Fibroblast of skin of back (primary cell): ENCODE measurements at places on chromosomes 16 and 17.

DNA sequence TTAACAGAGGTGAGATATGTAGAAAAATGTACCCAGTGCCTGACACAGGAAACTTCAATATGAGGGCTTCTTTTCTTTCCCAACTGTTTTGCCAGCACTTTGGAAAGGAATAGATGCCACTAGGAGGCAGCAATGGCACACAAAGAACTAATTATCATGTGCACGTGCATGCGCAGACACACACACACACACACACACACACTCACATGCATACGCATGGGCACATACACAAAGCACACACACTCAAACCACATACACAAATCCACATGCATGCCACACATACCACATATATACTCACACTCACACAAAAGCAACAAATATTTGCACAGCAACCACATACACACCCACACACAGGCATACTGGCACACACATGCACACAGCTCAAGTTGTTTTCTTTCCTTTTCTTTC is 8.8 kb upstream of the CEP112 start:
- DNase-seq = peak; percentile 75

DNA sequence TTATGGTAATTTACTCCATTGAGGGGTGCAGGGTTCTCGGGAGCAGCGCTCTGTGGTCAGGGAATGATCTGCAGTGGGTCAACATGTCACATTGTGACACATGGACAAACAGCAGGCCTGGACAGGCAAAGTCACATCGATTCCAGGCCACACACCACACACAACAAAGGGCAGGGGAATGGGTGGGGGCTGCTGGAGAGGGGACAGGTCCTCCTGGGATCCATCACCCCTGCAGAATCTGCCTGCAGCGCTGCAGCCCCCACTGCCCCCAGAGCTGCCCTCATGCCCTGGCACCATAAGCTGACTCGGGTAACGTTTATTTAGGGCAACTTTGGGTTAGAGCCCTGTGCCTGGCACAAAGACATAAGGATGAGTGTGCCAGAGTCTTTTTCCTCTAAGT is 9.1 kb downstream of the PEMT start:
- DNase-seq = no peak

DNA sequence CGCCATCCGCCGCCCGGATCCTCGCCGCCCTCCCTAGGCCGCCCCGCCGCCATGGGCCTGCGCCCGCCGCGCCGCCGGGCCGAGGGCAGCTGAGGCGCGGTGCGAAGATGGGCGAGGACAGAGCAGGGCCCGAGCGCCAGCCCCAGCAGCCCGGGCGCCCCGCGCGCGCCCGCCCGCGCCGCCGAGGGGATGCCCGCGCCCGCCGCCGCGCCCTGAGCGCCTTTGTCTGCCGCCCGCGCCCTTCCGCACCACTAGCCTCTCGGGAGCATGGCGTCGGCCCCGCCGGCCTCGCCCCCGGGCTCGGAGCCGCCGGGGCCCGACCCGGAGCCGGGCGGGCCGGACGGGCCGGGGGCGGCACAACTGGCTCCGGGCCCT is 278 bp downstream of the RAB11FIP3 start:
- no peak for DNase-seq

- DNase-seq = peak; percentile 64
These were observed 23.7 kb downstream of the HELZ start for GRCh38 chr17:67221062-67221998.

GRCh38 chr17:28818819-28819221 is 23.8 kb downstream of the FAM222B start:
- DNase-seq = no peak

DNA sequence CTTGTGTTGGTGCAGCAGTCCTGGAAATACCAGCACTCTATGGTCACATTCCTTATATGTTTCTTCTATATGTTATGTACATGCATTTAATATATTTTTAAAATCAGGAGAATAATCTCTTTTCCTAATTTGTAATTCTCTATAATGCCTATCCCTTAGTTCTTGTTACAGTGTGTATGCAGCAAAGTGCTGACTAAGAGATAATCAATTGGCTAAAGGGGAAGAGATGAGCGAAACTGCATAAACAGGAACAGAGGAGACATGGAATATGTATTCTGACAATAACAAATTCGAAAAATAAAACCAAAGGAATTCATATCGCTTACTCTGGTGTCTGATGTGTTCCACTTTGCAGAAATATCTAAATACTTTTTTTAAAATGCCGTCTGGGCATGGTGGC is 41.7 kb downstream of the SYNRG start:
- DNase-seq = no peak

DNA sequence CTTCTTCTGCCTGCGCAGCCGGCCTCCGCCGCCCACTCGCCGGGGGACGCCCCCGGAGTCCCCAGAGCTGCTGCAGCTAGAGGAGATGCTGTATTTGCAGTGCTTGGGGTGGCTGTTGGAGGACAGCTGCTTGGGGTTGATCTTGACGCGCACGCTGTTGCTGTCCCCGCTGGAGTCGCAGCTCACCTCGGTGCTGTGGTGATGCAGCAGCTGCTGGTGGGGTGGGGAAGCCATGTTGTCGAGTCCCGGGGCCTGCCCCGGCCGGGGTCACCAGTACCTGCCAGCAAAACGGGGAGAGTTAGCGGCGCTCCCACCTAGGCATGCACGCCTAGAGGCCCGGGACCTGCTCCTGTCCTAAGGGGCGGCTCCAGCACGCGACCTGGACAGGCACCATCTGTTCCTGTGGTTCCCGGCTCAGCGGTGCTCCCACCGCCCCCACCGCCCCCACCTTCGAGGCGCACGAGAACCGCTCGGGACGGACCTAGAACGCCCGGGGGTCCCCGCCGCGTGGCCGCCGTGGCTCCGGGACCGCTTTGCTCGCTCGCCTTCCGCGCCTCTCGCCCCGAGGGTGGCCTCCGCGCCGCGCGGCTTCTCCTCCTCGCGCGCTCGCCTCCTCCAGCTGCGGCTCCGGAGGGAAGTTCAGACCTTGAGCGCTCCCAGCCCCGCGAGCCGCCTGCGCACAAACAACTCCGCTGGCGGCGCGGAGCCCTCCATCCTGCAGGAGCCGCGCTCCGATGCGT is 863 bp downstream of the ADCY9 start:
- DNase-seq = peak; percentile 69

DNA sequence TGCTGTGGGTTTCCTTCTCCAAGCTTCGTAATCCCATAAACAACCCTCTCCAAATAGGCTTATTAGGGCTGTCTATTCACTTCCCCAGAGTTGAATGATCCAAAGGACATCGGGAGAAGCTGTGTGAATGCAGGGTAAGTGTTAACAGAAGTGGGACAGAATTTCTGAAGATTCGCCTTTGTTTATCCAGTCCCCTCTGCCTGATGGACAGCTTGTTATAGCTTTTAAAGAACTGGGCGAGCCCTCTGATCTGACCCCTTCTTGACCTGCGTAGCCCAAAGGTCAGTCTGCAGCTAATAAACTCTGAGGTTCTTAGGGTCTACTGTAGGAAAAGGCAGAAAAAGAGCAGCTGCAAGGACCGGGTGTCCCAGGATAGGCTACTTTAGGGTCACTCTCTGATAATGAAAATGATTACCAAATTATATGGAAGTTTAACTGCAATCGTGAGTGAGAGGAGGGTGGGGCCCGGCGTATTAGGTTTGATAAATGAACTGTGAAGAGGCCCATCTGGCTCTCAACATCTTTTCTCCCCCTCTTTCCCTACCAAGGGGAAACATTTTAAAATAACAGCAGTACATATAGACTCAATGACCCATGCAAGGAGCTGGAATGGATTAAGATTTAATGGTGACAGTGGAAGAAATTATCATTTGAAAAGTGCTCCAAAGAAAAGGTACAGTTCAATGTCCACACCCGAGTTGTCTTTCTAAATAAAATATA is 233.4 kb downstream of the FTO start:
- no peak for DNase-seq

DNA sequence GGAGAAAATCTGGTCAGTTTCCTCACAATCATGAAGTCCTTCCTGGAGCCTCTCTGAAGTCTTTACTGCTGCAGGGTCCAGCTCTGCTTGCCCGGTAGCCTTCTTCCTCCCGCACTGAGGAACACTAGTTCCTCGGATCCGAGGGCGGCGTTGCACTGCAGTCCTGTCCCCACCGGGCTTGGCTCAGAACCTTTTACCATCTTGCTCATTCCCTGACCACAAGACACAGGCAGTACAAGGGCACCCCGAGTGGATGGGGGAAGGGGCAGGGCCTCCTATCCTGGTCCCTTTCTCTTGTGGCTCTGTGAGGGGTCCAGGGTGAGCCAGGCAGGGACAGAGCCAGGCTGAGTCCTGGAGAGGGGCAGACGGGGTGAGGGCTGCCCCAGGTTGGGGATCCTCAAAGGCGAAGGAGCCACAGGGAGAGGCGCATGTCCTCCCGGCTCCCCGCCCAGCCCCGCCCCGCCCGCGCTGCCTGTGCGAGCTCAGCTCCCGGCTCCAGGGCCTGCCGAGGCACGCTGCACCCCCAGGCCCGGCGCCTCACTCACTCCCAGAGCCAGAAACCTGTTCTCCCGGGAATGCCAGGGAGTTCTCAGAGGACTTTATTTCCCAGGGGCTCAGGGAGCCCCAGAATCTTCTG is 1.5 kb downstream of the FOXN1 start:
- DNase-seq = no peak

DNA sequence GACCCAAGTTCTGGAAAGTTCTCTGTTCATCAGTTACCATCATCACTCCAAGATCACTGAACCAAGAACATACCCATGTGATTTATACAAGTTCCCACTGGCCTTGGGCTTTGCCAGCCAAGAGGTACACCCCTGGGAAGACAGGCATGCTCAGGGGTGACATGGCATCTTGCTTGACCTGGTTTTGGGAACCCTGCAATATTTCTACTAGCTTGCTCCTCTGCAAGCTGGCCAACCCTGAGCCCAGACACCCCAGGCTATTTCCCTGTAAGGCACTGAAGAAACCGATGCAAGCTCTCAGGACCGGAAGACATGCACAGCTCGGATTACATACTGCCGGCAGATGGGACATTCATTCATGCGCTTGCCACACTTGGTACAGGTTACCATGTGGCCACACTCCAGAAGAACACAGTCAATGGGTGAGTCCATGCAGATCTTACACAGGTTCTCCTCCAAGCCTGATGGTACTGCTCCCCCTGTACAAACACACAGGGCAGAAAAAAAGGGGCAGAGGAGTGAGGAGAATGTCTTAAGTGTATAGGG is 31.4 kb downstream of the LIG3 start:
- DNase-seq = no peak

DNA sequence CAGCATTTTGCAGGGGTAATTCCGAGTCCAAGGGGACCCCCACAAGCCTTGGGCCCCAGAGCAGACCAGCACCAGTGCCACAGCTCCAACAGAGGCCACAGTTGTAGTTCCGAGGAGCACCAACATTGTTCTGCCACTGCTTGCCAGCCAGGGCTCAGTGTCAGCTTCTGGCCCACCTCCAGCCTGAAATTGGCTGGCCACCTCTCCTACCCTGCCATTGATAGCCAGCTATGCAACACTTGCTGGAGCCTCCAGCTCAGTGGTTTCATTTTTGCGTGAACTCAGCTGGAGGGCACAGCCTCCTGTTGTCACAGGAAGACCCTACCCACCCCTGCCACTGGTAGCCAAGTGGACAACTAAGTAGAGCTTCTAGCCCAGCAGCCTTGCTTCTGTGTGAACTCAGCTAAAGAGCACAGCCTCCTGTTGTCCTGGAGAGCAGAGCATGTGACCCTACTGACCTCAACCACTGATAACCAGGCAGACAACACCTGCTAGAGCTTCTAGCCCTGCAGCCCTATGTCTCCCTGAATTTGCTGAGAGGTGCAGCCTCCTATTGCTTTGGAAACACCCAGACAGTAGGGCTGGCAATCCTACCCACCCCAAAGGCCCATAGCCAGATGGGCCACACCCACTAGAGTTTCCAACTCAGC is 24.9 kb downstream of the HYDIN start:
- DNase-seq = no peak

DNA sequence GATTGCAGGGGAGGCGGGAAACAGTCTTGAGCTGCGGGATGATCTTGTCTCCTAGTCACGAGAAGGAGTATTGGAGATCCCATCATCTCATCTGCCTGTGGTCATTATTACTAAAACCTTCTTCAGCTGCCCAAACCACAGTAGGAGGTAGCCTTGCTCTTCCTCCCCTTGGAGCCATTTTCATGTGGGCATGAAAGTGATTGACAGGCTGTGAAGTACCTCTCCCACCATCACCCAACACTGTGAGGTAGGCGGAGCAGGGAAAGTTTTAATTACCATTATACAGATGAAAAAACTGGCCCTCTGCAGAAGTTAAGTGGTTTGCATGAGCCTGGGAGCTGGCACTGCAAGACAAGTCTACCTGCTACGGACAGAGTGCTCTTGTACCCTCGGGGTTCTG is 237.3 kb downstream of the MSI2 start:
- DNase-seq = no peak

- no peak for DNase-seq
These were observed 42.4 kb downstream of the PPL start for GRCh38 chr16:4894276-4895150.

GRCh38 chr16:80345701-80346100 is 195.1 kb upstream of the DYNLRB2 start:
- no peak for DNase-seq

GRCh38 chr16:87739801-87740200 is 26.0 kb downstream of the KLHDC4 start:
- DNase-seq = no peak

- no peak for DNase-seq
These were observed 35.5 kb downstream of the ERN1 start for GRCh38 chr17:64094412-64094811.

- peak; percentile 3 for DNase-seq
These were observed 1793.0 kb downstream of the TP53TG3F start for GRCh38 chr16:35252356-35252936.

- no peak for DNase-seq
These were observed 84.9 kb downstream of the TEX14 start for GRCh38 chr17:58606934-58607333.

GRCh38 chr17:15663691-15664090 is 20.4 kb downstream of the TRIM16 start:
- DNase-seq = no peak

DNA sequence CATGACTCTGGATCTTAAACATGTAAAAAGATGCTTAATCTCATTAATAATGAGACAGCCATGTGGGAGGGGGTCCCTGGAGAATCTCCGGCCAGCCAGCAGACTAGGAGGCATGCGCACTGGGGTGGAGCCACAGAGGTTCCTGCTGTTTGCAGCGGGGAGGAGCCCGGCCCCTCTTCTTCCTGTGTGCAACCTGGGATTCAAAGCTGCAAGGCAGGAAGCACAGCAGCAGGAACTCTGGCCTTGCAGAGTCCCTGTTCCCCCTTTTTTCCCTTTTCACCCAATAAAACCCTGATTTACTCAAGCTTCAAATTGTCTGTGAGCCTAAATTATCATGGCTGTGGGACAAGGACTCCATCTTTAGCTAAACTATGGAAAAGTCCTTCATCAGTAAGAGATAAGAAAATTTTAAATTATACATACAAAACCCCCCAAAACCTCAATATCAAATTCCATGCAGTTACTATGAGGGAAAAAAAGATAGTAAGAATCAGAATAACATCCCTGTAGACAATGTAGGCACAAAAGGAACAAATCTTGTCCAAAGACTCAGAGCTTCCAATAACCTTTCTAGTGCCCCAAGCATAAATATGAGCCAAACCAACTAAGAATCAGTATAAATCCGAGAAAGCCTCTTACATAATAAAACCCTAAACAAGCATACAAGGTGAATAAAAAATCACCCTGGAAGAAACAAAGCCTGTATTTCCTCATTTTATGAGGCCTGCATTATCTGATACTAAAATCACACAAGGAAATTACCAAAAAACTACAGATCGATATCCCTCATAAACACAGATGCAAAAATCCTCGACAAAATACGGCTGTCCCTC is 12.1 kb downstream of the CFDP1 start:
- DNase-seq = peak; percentile 72
